ENCODE measurements at places on chromosomes 16 and 17. TPM values are rescaled to one million over a fixed set of nuclear protein-coding genes. Genes with fewer than 3 reads are reported as not detected.

- peaks cover 94% of the 10 kb centered on the region for H3K4me1 ChIP-seq
- DNase-seq: peak; percentile 65
Measured at GRCh38 chr17:40608061-40608581, 39.5 kb downstream of the SMARCE1 start.

DNA sequence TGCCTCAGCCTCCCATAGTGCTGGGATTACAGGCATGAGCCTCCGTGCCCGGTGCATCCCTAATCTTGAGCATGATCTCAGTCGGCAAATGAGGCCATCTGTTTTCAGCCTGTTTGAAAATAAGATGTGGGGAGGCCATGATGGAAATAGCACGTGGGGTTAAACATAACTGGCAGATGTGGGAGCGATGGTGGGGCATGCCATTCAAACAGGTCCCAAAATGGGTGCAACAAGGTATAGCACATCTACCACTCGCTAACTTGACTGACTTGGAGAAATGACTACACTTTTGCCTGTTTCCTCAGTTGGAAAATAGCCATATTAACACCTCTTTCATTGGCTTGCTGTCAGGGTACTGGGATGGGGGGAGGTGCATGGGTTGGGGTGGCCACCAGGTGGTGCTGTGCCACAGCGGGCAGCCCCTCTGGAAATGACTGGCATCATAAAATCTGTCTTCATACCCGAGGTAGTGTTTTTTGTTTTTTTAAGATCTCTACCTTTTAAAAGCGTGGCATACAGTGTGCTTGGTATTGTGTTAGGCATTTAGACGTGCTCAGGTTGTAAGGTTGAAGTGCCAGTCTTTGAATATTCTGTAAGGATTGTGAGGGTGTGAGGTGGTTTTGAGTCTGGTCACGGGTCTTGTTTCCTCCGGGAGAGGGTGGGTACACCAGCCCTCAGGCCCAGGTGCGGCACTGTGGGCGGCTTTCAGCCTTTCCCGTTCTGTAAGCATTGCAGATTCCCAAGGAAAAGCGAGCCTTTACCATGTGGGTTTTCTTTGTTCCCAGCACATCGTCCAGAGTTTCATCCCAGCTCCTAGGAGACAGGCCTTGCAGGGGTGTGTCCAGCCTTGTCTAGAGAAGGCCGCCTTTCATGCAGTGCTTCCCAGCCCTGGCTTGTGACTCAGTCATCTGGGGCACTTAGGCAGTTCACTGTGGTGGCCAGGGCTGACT is 2.9 kb upstream of the TTYH2 start:
- no peak overlapping the region for H3K4me3 ChIP-seq
- DNase-seq: peak; percentile 85
- H3K27me3 ChIP-seq: no peaks in the 10 kb centered on the region

KRT33A gene
- total RNA-seq: not detected

- H3K27ac ChIP-seq: no peak overlapping the region
- DNase-seq: no peak
- H3K4me1 ChIP-seq: peaks cover 28% of the 10 kb centered on the region
- peak overlapping the region; percentile 67 for H3K4me3 ChIP-seq
- H3K27me3 ChIP-seq: peaks cover 61% of the 10 kb centered on the region
Measured at GRCh38 chr17:76076146-76076764, 1.7 kb downstream of the GALR2 start.

DNA sequence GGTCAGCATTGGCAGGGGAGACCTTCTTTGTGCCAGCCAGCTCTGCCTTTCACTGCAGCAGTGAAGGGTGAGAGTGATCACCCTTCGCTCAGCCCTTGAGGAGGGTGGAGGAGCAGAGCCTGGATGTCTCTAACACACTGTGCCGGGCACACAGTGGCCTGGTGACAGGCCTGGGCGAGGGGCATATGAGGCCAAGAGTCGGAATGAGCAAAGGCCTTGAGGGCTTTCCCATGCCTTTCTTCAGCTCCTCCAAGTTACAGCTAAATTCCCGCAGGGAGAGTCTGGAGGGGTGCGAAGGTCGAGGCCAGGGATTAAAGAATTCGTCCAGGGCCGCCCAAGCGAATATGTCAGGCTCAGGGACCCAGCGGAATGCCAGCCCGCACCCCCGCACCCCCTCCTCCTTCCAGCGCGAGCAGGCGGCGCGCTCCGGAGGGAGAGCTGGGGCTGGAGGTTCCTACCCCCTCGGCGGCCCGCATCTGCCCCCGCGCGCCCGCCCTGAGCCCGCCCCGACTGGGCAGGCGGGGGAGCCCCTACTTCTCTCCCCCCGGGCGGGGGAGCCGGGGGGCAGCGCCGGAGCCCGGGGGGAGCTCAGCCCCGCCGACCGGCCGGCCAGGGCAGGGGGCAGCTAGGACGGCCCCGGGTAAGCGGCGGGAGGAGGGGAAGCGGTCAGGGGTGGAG is at the start of gene RASL10B:
Gene RASL10B, plus strand, starts transcription at position 401 of the 678 bp plus-strand sequence. CDS start 3,546 bp downstream, outside the sequence.
- peaks cover 5% of the 10 kb centered on the region for H3K4me1 ChIP-seq
- H3K4me3 ChIP-seq: no peak within 1 kb of the TSS
- no peak within 1 kb of the TSS for H3K27ac ChIP-seq
- DNase-seq: no peak
- peaks cover 23% of the 10 kb centered on the region for H3K27me3 ChIP-seq

- no peaks in the 10 kb centered on the region for H3K36me3 ChIP-seq
- H3K4me1 ChIP-seq: no peaks in the 10 kb centered on the region
- no peak overlapping the region for H3K27ac ChIP-seq
- H3K27me3 ChIP-seq: peaks cover 66% of the 10 kb centered on the region
Measured at GRCh38 chr17:47776330-47777197, 43.5 kb downstream of the TBX21 start.

DLX4 gene
- 0.23 TPM for total RNA-seq

APOBR gene
- total RNA-seq: 25.5 TPM

- H3K27me3 ChIP-seq: no peaks in the 10 kb centered on the region
- H3K4me3 ChIP-seq: no peak overlapping the region
- no peak for DNase-seq
- H3K4me1 ChIP-seq: no peaks in the 10 kb centered on the region
- H3K36me3 ChIP-seq: peaks cover 5% of the 10 kb centered on the region
Measured at GRCh38 chr17:28093999-28094716, 51.7 kb downstream of the NLK start.

DNA sequence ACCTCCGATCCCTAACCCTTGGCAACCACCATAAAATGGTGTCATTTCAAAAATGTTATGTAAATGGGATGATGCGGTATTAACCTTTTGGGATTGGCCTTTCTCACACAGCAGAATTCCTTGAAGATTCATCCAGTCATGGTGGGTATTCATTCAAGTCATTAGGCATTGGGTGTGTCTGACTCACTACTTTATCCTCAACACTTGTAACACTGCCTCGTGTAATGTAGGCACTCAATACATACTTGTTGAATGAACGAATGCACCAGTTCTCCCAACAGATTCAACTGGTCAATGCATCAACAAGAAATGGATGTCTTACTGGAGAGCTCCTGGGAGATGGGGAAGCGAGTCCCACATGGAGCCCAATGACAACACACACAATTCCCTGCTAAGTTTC is 21.8 kb upstream of the GAN start:
- peaks cover 20% of the 10 kb centered on the region for H3K27me3 ChIP-seq
- H3K27ac ChIP-seq: no peak overlapping the region
- H3K36me3 ChIP-seq: no peaks in the 10 kb centered on the region
- no peak overlapping the region for H3K4me3 ChIP-seq
- DNase-seq: no peak

GRCh38 chr16:62760398-62760797 is 724.2 kb upstream of the CDH8 start:
- no peak overlapping the region for H3K27ac ChIP-seq
- DNase-seq: no peak
- H3K4me1 ChIP-seq: no peaks in the 10 kb centered on the region
- no peaks in the 10 kb centered on the region for H3K27me3 ChIP-seq
- no peak overlapping the region for H3K4me3 ChIP-seq

GRCh38 chr17:41448506-41448905 is 7.7 kb upstream of the KRT38 start:
- no peak overlapping the region for H3K27ac ChIP-seq
- H3K27me3 ChIP-seq: peaks cover 15% of the 10 kb centered on the region
- no peak overlapping the region for H3K4me3 ChIP-seq
- H3K4me1 ChIP-seq: no peaks in the 10 kb centered on the region

KCNJ18 gene
- total RNA-seq: not detected

GRCh38 chr16:19555938-19556771 is 652 bp downstream of the VPS35L start:
- H3K27me3 ChIP-seq: no peaks in the 10 kb centered on the region
- peak overlapping the region; percentile 92 for H3K4me3 ChIP-seq
- DNase-seq: peak; percentile 58
- peak overlapping the region; percentile 87 for H3K27ac ChIP-seq
- peaks cover 3% of the 10 kb centered on the region for H3K36me3 ChIP-seq

GRCh38 chr17:792277-792676 is 10.1 kb downstream of the MRM3 start:
- H3K27ac ChIP-seq: no peak overlapping the region
- H3K27me3 ChIP-seq: no peaks in the 10 kb centered on the region
- peaks cover 6% of the 10 kb centered on the region for H3K4me1 ChIP-seq
- no peak overlapping the region for H3K4me3 ChIP-seq
- no peak for DNase-seq
- peaks cover 25% of the 10 kb centered on the region for H3K36me3 ChIP-seq

GRCh38 chr17:37662353-37662752 is 19.1 kb upstream of the DDX52 start:
- peaks cover 29% of the 10 kb centered on the region for H3K27me3 ChIP-seq
- DNase-seq: no peak
- H3K27ac ChIP-seq: no peak overlapping the region
- peaks cover 2% of the 10 kb centered on the region for H3K4me1 ChIP-seq
- no peaks in the 10 kb centered on the region for H3K36me3 ChIP-seq

KRT40 gene
- total RNA-seq: not detected

DNA sequence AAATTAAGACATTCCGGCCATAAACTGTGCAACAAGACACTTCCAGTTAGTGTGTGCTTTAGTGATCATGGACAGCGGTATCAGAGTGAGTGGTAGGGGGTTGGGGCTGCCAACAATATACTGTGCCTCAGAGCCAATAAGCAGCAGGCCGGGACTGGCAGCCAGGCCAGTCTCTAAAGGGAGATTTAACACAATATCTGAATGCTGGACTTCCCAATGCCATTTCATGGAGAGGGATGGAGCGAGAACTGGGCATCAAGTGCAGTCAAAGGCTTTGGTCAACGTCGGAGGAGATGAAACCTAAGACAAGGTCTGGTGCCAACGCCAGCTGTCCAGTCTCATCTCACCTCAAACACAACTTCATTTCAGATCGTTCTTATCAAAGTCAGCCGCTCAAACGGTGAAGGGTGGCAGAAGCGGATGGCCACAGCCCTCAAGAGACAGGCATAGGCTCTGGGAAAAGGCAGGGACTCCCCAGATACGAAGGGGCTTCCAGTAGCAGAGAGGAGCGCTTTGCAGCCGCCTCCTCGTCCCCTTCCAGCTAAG is 935 bp downstream of the USP32 start:
- no peaks in the 10 kb centered on the region for H3K27me3 ChIP-seq
- DNase-seq: peak; percentile 54
- peaks cover 42% of the 10 kb centered on the region for H3K4me1 ChIP-seq
- H3K27ac ChIP-seq: peak overlapping the region; percentile 96
- peaks cover 1% of the 10 kb centered on the region for H3K36me3 ChIP-seq
- H3K4me3 ChIP-seq: peak overlapping the region; percentile 92

DNA sequence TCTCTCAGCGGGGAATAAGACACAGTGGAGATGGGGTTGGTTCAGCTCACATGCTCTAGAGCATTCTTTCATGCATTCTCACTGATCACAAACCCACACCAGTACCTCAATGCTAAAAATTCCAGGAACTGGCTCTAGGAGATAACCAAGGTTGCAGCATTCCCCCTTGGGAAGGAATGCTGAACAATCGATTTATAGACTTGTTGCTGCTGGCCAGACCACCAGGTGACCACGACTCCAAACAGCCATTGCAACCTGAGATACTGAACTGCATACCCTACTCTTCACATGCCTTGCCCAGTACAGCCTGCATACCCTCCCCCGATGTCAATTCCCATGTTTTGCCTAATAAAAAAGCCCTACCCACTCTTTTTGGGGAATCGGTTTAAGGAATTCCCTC is 75.1 kb upstream of the GPRC5B start:
- no peaks in the 10 kb centered on the region for H3K27me3 ChIP-seq
- H3K4me3 ChIP-seq: no peak overlapping the region
- no peak overlapping the region for H3K27ac ChIP-seq
- H3K4me1 ChIP-seq: no peaks in the 10 kb centered on the region

- H3K27me3 ChIP-seq: no peaks in the 10 kb centered on the region
- DNase-seq: peak; percentile 90
- peaks cover 55% of the 10 kb centered on the region for H3K4me1 ChIP-seq
- H3K36me3 ChIP-seq: peaks cover 42% of the 10 kb centered on the region
- peak overlapping the region; percentile 96 for H3K27ac ChIP-seq
Measured at GRCh38 chr17:45246861-45247428, 14.9 kb downstream of the SPATA32 start.

GRCh38 chr17:82880620-82881323 is 41.0 kb upstream of the ZNF750 start:
- H3K36me3 ChIP-seq: peaks cover 10% of the 10 kb centered on the region
- H3K27me3 ChIP-seq: no peaks in the 10 kb centered on the region
- H3K4me3 ChIP-seq: no peak overlapping the region
- no peak overlapping the region for H3K27ac ChIP-seq
- peaks cover 77% of the 10 kb centered on the region for H3K4me1 ChIP-seq

- no peak for DNase-seq
- H3K4me3 ChIP-seq: no peak overlapping the region
- H3K27ac ChIP-seq: no peak overlapping the region
- peaks cover 26% of the 10 kb centered on the region for H3K4me1 ChIP-seq
- peaks cover 15% of the 10 kb centered on the region for H3K36me3 ChIP-seq
Measured at GRCh38 chr17:45575126-45575885, 84.8 kb upstream of the PLEKHM1 start.

GRCh38 chr17:1002412-1002753 is 5.5 kb downstream of the TIMM22 start:
- peaks cover 22% of the 10 kb centered on the region for H3K4me1 ChIP-seq
- no peak overlapping the region for H3K27ac ChIP-seq
- H3K27me3 ChIP-seq: no peaks in the 10 kb centered on the region
- H3K36me3 ChIP-seq: peaks cover 18% of the 10 kb centered on the region
- no peak overlapping the region for H3K4me3 ChIP-seq

- DNase-seq: no peak
- no peak overlapping the region for H3K4me3 ChIP-seq
- peaks cover 3% of the 10 kb centered on the region for H3K36me3 ChIP-seq
Measured at GRCh38 chr17:72128039-72128438, 7.2 kb downstream of the SOX9 start.

DNA sequence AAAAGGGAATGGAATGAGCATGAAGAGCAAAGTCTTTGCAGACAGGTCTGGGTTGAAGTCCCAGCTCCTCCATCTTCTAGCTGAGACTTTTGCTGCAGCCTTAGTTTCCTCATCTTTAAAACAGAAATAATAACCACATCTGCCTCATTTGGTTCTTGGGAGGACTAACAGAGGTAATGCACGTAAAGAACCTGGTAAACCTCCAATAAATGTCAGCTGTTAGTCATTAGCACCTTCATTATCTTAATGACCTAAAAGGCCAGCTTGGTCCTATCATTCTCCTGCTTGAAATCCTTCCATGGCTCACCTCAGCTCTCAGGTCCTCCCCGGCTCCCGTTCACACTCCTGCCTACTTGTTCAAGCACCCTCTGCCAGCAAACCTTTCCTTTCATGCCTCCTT is 51.8 kb downstream of the SKAP1 start:
- no peak for DNase-seq
- no peak overlapping the region for H3K4me3 ChIP-seq
- no peaks in the 10 kb centered on the region for H3K27me3 ChIP-seq
- no peak overlapping the region for H3K27ac ChIP-seq
- peaks cover 32% of the 10 kb centered on the region for H3K36me3 ChIP-seq

GRCh38 chr16:69276148-69277115 is 34.7 kb upstream of the VPS4A start:
- no peaks in the 10 kb centered on the region for H3K27me3 ChIP-seq
- peaks cover 2% of the 10 kb centered on the region for H3K36me3 ChIP-seq
- no peaks in the 10 kb centered on the region for H3K4me1 ChIP-seq
- no peak overlapping the region for H3K4me3 ChIP-seq
- DNase-seq: no peak
- H3K27ac ChIP-seq: no peak overlapping the region
